ENCODE measurements at places on chromosomes 3 and 15.
A peak's percentile ranks its signal among the peaks of the same experiment; 100 is the strongest.

DNA sequence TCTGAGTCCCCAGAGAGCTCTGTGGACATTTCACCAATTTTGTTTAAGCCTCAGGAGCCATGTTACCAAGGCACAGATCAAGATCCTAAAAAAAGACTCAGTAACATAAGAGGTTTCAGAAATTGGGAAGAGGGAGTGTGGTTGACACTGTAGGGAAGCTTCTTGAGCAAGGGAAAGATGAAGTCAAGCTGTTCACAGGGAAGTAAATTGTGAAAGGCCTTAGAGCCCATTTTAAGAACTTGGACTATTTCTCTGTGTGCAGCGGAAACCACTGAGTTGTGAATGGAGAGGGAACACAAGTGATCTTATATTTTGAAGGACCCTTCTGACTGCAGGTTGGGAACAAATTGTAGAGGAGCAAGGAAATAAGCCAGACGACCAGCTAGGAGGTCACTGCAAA is 18.7 kb downstream of the BCL2A1 start:
- DNase-seq, result peak; percentile 76

DNA sequence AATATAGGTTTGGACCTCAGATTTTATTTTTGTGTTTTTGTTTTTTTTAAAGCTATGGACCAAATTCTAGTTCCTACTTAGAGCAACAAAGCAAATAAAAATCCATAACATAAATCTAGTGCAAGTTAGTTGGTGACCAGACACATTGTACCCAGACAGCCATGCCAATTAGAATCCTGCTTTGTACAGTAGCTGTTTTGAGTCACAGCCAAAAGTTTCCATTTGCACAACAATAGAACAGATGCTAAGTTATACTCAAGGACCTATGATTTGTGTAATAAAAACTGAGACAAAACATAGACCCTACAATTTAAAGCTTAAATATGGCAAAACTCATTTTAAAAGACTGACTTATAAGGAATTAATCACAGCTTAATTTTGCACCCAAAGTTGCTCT is 513.1 kb upstream of the CBLB start:
- DNase-seq, result no peak

- no peak for DNase-seq
These were observed 501.4 kb downstream of the NSUN3 start for GRCh38 chr3:94564247-94564646.

DNA sequence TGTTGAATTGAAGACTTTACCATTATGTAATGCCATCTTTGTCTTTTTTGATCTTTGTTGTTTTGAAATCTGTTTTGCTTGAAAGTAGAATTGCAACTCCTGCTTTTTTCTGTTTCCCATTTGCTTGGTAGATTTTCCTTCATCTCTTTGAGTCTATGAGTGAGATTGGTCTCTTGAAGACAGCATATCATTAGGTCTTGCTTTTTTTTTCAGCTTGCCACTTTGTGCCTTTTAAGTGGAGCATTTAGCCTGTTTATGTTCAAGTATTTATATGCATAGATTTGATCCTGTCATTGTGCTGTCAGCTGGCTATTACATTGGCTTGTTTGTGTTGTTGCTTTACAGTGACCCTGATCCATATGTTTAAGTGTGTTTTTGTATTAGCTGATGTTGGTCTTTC is 131.8 kb downstream of the ZIC1 start:
- no peak for DNase-seq

DNA sequence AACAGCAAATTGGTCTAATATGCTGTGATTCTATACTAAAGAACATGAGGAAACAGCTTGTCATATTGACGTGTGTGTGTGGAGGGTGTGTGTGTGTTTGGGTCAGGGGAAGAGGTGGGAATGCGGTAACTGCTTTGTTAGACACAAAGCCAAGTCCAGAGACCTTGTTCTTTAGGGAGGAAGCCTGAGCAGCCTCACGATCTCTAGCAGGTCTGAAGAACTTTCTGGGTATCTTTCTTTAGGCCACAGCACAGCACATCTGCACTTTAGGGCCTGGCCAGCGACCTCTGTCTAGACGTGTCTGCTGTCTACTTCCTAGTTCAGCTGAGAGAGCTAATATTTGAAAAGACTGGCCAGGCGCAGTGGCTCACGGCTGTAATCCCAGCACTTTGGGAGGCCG is 220.0 kb upstream of the TPRG1 start:
- peak; percentile 26 for DNase-seq

- DNase-seq, result no peak
These were observed 574 bp downstream of the CHST2 start for GRCh38 chr3:143119974-143120715.

- DNase-seq, result peak; percentile 70
These were observed 488.7 kb upstream of the TPRG1 start for GRCh38 chr3:188683032-188683521.

GRCh38 chr3:183298701-183299153 is 45.7 kb downstream of the B3GNT5 start:
- peak; percentile 76 for DNase-seq

- DNase-seq, result peak; percentile 34
These were observed 30.7 kb upstream of the SNRK start for GRCh38 chr3:43255662-43256061.

DNA sequence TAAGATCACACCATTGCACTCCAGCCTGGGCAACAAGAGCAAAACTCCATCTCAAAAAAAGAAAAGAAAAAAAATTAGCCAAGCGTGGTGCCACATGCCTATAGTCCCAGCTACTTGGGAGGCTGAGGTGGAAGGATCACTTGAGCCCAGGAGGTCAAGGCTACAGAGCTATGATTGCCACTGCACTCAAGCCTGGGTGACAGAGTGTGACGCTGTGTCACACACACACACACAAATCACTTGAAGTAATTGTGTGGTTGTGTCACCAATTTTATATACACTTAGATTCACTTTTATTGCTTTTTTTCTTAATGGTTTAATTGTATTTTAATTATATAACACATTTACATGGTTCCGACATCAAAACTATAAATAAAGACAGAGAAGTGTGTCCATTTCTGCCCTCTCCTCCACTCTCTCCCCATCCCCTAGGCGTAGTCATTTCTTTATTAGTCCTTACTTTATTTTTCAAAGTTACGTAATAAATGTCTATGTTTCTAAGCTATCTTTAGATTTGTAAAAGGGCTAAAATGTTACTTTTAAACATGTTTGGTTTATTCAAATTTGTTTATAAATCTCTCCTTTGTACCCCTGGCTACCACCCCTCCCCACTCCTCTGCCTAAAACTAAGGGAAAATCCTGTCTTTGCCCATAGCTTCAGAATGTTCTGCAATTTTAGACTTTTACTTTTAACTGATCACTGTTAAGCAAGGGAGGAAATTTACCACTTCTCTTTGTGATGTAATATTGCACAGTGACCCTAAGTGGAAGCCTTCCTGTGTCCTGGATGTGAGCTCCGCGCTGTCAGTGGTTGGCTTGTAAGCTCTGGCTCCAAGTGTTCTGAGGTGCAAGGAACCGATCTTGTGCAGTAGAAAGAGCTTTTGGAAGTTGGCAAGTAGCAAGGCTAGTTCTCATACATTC is 10.8 kb upstream of the VILL start:
- peak; percentile 97 for DNase-seq

DNA sequence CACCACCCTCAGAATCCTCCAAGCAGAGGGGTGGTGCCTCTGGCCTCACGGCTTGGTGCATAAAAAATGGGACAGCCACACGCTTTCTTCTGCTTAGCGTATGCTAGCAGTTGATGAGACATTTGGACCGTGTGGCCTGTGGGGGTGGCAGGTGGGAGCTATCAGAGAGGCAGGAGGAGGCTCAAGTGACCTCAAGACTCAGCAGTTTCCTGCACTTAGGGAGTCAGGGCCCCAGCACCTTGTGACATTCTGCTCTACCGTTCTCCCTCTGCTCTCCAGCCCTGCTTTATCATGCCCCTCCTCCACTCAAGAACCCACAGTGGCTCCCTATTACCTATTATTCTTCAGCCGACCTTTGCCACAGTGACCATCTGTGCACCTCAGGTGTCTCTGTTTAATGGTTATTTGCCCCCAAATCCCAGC is 41.0 kb upstream of the CGNL1 start:
- DNase-seq, result no peak

GRCh38 chr3:42503251-42503924 is 945 bp downstream of the VIPR1 start:
- DNase-seq, result no peak

DNA sequence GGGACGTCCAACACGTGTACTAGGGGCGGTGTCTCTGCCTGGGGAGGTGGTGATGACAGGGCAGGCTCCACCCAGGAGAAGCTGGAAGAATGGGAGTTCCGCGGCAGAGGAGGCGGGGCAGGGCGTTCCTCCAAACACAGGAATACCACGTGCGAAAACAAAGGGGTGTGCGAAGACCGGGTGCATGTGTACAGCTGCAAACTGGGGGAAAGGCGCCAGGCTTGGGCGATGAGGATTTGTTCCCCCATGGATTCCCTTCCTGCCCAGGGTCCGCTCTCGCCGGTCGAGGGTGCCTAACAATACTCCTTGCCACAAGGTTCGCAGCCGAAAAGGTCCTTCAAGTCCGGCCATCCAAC is 500 bp upstream of the ZSCAN2 start:
- DNase-seq, result peak; percentile 63

Measured in CD14-positive monocyte (primary cell).